ENCODE measurements at places on chromosomes 16 and 17.

- DNase-seq, result no peak
Measured at GRCh38 chr17:9056566-9056965, 35.3 kb downstream of the NTN1 start.

DNA sequence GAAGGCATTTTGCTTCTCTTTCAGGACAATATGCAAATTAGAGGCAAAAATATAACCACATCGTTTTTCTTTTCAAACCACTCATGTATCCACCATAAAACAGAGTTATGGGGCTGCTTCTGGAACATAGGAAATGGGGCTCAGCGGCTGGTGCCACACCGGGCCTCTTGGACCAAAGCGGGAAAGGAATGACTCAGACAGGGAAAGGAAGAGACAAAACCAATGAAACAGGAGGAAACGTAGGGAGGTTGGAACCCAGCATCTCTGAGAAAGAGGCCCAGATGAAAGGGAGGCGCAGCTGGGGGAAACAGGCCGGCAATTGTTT, 28.5 kb downstream of the CUEDC1 start:
- DNase-seq, result no peak

GRCh38 chr17:17623904-17624303, 32.4 kb upstream of the PEMT start:
- DNase-seq, result no peak

- no peak for DNase-seq
Measured at GRCh38 chr16:82649766-82650165, 23.0 kb downstream of the CDH13 start.

- DNase-seq, result no peak
Measured at GRCh38 chr17:70268383-70268782, 99.1 kb downstream of the KCNJ2 start.
